ENCODE measurements at places on chromosomes 3 and 15. TPM values are rescaled to one million over a fixed set of nuclear protein-coding genes. Genes with fewer than 3 reads are reported as not detected.

GRCh38 chr3:19888428-19889152 is 45.4 kb downstream of the EFHB start:
- DNase-seq: no peak

- no peak for DNase-seq
These were observed 80.3 kb upstream of the PIAS1 start for GRCh38 chr15:67973846-67974245.

DNA sequence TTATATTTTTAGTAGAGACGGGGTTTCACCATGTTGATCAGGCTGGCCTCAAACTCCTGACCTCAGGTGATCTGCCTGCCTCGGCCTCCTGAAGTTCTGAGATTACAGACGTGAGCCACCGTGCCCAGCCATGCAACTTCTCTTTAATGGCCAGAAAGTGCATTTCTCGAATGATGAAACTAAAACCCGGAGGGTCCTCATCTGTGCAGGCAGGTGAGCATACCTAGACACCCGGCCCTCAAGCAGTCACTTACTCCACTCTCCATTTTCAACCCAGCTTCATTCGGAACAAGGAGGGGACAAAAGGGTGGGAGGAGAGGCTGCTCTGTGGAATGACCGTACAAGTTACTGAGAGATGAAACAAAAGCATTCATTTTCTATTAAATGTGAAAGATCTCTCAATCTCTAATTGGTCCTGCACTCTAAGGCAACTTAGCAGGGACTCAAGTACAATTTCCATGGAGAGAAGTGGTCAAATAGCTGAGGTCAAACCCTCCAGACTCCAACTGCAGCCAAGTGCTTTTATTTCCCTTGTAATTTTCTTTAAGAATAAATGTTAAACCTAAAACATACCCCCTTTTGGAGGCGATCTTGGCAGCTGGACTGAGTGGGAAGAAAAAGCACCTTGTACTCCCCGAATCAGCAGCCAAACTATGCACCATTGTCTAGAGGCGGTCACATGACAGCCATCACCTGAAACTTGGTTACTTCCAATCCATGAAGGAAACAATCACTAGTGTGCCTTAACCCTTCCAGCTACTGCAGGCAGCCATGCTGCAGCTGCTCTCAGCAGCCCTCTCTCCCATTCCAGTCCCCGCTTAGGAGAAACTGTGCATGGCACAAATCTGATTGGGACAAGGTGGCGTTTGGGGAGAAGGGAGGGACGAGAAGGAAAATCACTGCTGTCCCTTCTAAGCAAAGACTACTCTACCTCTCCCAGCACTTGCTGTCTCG is 62.2 kb downstream of the VGLL4 start:
- DNase-seq: peak; percentile 17

LRTM1 gene
- total RNA-seq: not detected

SCN5A gene
- 3.2 TPM for total RNA-seq

Data from uterus (tissue), 4 donors.